GM06990 (cell line): ENCODE measurements at places on chromosomes 16 and 17.

- DNase-seq: no peak
These were observed 87.8 kb downstream of the CRISPLD2 start for GRCh38 chr16:84907575-84907974.

DNA sequence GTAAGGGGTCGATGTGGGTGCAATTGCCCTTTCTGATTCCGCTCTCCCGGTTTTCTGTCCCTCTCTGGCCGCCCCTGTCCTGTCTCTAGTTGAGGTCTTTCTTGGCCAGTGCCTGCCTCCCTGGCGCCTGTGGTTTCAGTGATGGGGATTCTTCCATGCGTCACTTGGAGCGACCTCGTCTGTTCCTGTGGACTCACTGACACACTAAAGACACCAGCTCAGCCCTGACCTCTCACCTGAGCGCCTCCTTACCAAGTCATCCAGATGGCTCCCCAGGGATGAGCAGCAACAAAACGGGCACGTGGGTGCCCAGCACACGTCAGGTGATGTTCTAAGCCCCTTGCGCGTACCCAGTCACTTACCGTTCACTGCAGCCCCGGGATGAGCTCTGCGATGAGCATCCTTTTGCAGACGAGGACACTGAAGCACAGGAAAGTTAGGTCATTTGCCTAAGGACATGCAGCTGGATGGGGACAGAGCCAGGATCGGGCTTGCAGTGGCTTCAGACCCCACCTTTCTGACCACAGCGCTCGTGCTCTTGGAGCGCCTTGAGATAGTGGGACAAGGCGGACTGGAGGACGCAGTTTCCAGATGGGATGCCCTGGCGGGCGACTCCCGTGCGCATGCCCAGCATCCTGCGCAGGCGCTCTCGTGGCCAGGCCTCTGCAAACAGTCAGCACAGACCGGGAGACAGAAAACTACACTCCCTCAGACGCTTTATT, 11.5 kb upstream of the LGALS3BP start:
- DNase-seq: no peak

DNA sequence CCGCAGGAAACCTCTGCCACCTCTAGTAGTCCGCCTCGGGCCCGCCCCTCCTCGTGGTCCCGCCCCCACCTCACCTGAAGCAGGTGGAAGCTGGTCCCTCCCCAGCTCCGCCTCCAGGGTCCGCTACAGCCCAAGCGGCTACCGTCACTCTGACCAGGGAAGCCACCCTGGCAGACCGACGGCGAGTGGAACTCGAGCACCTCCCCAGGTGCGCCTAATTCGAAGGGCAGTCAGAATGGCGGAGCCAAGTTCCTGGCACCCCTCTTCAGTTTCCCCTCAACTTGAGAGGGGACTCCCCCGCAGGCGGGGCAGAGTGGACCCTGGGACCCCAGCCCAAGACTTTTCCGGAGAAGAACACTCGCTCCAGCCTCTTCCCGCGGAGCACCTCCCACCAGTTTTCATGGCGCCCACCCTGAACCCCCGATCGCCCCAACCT, 507 bp downstream of the FHOD1 start:
- no peak for DNase-seq

GRCh38 chr17:65750631-65751115, 189.2 kb upstream of the AXIN2 start:
- DNase-seq: no peak

DNA sequence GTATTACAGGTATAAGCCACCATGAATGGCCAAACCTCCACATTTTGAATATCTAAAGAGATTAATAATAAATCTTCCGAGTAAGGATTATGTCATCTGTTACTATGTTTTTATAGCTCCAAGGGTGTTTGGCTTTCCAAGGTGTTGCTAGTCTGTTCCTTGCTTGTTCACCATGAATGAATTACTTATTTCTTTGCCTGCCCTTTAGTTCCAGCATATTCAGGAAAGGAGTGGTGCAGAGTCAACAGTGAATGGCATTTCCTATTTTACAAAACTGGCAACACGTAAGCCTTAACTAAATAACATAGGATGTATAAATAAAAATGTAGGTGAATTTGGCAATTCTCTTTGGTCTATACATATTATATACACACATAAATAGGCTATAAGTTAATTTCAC, 70.3 kb downstream of the MYO1D start:
- DNase-seq: no peak

- no peak for DNase-seq
These were observed 14.0 kb upstream of the SPHK1 start for GRCh38 chr17:76370261-76370993.

DNA sequence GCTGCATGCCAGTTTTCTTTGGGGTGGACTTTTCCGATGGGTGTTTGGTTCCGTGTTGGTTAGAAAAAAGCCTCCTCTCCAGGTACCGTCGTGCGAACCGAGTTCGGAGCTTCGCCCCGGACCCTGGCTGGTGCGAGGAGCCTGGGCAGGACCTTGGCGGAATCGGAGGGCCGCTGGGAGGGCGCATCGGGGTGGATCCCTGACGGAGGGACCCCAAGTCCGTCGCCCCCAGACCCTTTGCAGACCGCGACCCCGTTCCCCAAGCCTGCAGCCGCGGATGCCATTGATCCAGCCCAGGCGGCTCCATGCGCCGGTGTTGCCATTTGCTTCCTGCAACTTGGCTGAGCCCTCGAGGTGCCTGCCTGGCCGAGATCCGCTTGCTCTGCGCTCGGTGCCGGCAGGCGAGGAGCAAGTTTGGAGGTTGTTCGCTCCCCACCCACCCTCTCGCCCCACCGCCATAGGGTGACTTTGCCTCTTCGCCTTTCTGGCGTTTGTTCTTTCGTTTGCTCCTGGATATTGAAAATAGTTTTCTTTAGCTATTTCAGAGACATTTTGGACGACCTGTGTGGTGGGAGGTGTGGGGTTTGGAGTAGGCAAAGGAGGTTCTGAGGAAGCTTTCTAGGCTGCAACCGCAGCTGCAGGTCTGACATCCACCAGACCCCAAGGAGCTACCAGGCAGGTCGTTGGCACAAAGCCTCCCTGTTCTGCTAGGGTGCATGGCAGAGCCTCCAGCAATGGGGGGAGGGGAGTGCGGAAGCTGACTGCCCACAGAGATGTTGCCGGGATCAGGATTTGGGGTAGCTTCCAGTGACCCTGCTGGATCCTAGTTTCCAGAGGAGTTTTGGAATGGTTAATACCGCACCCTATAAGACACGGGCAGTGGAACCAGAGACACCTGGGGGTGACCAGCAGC, 58.2 kb downstream of the RAP1GAP2 start:
- no peak for DNase-seq

GRCh38 chr17:68318103-68318991, 27.1 kb downstream of the ARSG start:
- DNase-seq: no peak

- no peak for DNase-seq
These were observed 42.0 kb upstream of the TMC5 start for GRCh38 chr16:19375561-19376158.

- no peak for DNase-seq
These were observed 1.3 kb downstream of the RAD51C start for GRCh38 chr17:58693751-58694150.

- DNase-seq: no peak
These were observed 15.3 kb upstream of the WNT3 start for GRCh38 chr17:46833840-46834208.

- no peak for DNase-seq
These were observed 10.6 kb upstream of the HOXB2 start for GRCh38 chr17:48555258-48556228.

DNA sequence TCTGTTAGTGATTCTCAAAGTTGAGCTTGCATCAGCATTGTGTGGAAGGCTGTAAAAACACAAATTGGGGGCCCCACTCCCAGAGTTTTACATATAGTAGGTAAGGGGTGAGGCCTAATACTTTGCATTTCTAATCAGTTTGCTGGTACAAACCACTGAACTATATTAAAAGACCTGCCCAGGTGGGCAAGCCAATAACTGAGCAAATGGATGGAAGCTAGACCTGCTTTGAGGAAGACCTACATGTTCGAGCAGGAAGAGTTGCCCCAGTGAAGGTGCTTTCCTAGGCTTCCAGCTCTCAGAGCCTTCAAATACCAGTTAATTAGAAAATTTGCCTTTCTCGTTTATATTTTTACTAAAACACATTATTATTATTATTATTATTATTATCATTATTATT, 56.8 kb downstream of the OTOA start:
- no peak for DNase-seq

- DNase-seq: no peak
These were observed 163.5 kb downstream of the SDK2 start for GRCh38 chr17:73480740-73481139.

DNA sequence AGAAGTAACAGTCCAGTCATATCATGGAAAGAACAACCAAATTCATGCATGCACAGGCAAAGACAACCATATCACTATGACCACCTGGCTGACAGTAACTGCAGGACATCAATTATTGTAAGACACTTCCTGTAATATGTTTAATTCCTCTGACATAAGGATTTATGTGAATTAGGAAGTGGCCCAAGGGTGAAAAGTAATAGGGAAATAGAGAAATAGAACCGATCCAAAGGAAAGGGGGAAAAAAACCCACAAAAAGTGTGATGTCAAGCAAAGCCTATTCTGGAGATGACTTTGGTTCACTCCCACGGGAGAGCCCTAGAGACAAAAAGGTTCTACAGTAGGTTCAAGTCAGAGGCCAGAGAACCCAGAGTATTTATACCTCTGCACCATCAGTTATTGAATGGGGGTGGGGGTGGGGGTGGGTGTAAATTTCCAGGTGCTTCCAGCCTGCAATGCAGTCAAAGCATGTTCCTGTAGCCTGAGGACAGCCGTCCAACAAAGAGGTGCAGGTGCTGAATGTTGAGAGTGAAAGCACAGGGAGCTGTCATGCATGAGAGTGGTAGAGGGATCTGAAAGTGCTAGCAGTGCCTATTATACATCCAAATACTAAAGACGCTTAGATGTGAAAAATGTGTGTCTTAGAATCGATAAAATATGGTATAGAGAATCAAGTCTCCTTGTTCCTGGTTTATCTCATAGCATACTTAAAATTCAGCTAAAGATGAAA, 95.6 kb upstream of the HLF start:
- peak; percentile 39 for DNase-seq

GRCh38 chr16:50747207-50747956, 5.5 kb downstream of the CYLD start:
- DNase-seq: peak; percentile 36

GRCh38 chr17:74950207-74950606, 14.5 kb downstream of the OTOP3 start:
- DNase-seq: no peak

DNA sequence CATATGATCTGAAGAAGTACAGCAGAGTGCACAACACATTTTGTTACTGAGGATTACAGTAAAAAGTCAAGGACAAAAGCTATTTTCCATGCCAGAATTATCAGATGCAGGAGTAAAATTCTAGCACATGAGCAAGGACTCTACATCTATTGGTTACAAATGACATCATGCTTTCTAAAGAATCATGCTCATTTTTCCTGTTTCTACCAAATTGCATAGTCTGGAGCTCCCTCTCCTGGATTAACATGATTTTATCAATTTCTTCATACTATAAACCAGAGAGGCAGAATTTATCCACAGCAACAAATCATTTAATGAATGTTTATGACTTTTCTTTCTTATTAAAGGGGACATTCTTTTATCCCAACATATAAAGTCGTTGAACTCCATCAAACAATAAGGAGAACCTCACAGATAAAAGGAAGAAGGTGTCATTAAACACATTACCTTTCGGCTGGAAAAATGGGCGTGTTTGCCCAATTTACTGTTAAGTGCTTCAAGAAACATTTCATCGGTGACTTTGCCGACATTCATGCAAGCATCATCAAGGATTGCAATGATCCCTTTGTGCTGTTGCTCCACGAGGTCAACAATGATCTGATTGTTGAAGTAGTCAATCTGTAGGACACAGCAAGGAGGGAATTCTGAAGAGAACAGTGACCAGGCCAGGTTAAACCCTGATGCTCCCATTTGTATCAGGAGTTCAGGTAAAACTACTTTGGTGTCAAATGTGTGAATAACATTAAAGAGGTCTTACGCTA, 121.7 kb downstream of the MYO1D start:
- DNase-seq: peak; percentile 15

DNA sequence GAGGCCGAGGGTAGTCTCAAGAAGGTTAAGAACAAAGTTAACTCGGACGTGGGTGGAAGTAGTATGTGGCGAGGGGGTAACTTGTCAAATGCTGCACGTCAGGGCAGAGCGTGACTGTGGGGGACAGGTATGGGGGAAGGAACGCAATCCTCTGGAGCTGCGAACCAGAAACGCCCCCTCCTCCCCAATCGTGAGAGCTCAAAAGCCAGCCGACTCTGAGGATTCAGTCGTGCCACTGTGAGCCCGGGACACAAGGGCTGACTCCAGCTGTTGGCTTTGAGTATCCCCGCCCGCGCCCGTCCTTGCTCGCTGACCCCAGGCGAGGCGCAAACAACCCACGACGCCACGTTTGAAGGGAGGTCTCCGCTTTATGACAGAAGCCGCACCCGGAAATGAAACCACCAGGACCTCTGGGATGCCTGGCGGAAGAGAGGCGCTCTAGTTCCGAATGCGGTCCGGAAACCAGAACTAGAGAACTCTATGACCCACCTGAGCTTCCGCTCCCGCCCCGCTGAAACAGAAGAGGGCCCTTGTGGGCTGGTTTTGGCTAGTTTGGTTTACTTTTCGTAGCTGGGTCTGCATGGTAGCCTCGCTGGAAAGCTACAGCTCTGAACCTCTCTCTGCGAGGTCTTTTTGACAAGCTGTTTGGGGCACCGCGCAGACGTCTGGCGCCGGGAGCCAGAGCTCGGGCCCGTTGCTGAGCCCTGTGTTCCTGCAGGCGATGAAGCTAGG, at the start of gene PEX12:
TSS of gene PEX12 (minus strand) at position 375 of the 732 bp plus-strand sequence. CDS start 550 bp downstream, outside the sequence.
- peak; percentile 79 for DNase-seq

DNA sequence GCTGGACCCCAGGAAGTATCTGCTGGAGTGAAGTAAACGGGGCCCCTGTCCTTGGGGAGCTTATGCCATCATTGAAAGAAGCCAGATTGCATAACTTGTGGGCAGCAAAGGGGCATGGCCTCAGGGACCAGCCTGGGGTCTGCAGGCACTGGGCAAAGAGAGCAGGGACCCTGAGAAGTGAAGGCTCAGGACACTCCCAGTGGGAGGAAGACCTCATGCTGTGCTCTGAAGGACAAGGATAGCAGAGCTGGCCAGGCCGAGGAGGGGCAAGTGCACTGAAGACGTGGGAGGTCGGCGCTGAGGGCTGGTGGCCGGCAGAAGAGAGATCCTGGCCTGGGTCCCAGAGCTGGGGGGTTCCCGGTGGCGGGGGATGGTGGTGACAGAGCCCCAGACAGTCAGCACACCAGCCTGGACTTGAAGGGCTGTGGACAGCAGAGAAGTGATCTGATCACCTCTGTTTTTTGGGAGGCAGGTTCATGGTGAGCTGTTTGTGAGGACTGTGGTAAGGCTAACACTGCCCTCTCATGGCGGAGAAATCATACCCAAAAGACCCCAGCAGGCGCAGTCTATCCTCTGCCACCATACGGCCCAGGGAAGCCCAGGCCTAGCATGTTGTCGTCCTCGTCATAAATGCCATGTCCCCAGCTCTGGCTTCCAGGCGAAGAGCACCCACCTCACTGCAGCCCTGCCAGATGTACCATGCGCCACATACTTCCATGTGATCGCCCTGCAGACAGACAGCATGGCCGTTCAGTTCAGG, 7.1 kb upstream of the CNP start:
- no peak for DNase-seq

GRCh38 chr17:38868817-38869525, 887 bp upstream of the LASP1 start:
- peak; percentile 87 for DNase-seq
